ENCODE measurements at places on chromosomes 16 and 17.

GRCh38 chr17:28741358-28742349 is 2.2 kb upstream of the TRAF4 start:
- no peak for DNase-seq

GRCh38 chr16:68335175-68335574 is 24.4 kb downstream of the PRMT7 start:
- DNase-seq: no peak

- no peak for DNase-seq
These were observed 49.8 kb downstream of the IRX3 start for GRCh38 chr16:54236773-54237172.

DNA sequence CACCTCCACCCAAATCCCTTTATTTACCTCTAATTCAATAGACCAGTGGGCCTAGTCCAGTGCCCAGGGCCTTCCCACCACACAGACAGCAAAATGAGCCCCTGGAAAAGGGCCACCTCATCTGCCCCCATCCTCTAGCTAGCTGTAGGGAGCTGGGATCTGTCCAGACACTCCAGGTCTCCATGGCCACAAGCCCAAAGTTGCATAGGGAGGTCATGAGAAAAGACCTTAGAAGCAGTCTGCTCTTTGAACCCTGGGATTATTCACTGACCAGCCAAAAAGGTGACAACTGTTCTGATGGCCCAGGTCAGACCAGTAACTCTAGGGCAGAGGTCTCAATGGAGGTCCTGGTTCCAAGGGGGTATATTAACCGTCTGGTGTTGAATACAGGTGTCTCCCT is 2.0 kb downstream of the CUEDC1 start:
- no peak for DNase-seq

GRCh38 chr17:56641894-56642293 is 48.4 kb downstream of the NOG start:
- DNase-seq: no peak

DNA sequence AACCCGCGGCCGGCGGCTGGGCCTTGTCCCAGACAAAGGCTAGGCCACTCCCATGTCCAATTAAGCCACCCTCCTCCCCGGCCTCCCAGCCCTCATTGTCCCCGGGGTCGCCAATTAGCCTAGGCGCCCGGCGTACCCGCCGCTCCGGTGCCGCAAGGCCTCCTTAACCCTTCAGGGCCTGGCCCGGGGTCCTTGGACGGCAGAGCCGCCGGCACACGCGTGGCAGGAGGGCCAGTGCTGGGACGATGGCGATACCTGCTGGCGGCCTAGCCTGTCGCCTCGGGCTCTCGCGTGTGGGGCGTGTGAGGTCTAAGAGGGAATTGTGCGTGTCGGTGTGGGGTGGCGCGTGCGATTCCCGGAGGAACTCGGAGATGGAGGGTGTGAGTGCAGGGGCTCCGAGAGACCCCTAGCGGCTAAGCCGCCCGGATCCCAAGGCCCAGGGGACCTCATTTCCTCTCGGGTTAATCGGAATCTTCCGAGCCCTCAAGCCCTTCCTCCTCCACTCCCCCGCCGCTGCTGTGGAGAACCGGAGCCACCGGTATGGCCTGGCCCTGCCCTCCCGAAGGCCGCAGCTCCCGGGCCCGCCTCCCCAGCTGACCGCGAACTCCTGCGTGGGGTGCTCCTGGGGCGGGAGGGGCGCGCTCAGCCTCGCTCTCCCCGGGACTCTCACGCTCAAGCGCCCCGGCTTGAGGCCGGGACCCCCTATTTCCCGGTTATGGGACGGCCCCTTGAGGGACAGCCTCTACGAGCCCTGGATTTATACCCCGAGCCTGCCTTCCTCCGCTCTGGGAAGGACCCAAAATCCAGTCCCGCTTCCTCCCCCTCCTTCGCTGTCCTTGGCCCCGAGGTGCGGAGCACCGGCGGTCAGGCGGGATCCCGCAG is 11.9 kb downstream of the TBX2 start:
- no peak for DNase-seq

GRCh38 chr16:71600822-71601221 is 23.9 kb upstream of the TAT start:
- DNase-seq: no peak

DNA sequence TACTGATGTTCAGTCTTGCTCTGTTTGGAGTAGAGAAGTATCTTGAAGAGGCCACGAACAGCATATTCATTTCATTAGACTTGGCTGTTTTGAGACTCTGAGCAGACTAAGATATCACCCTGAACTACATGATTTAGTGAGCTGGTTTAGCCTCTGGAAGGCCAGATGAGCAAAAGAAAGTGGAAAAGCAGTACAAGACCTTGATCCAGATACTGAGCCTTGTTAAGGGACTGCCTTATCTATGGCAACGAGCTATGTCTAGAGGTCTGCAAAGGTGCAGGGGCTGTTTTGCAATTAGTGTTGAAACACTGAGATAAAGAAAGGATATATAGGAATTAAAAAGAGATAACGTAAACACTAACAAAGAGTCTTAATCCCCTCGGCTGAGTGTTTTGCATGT is 231.4 kb downstream of the IRX3 start:
- DNase-seq: no peak

GRCh38 chr17:61555127-61555566 is 35.9 kb downstream of the NACA2 start:
- no peak for DNase-seq

GRCh38 chr16:534135-534534 is 6.6 kb downstream of the CAPN15 start:
- DNase-seq: no peak

- DNase-seq: no peak
These were observed 11.5 kb downstream of the KCNG4 start for GRCh38 chr16:84228256-84228838.

- no peak for DNase-seq
These were observed 8.6 kb upstream of the ABCA9 start for GRCh38 chr17:69069226-69069750.

- DNase-seq: peak; percentile 52
These were observed at the start of gene MCRIP2 for GRCh38 chr16:641326-642188. Gene MCRIP2, plus strand, starts transcription at chr16:641828. Its CDS starts 164 bp downstream, at chr16:641992.

GRCh38 chr16:668519-669171 is 713 bp downstream of the RHOT2 start:
- no peak for DNase-seq

GRCh38 chr16:11410376-11411058 is 65.3 kb downstream of the RMI2 start:
- DNase-seq: no peak

- no peak for DNase-seq
These were observed 16.5 kb downstream of the SCNN1B start for GRCh38 chr16:23318639-23319038.

DNA sequence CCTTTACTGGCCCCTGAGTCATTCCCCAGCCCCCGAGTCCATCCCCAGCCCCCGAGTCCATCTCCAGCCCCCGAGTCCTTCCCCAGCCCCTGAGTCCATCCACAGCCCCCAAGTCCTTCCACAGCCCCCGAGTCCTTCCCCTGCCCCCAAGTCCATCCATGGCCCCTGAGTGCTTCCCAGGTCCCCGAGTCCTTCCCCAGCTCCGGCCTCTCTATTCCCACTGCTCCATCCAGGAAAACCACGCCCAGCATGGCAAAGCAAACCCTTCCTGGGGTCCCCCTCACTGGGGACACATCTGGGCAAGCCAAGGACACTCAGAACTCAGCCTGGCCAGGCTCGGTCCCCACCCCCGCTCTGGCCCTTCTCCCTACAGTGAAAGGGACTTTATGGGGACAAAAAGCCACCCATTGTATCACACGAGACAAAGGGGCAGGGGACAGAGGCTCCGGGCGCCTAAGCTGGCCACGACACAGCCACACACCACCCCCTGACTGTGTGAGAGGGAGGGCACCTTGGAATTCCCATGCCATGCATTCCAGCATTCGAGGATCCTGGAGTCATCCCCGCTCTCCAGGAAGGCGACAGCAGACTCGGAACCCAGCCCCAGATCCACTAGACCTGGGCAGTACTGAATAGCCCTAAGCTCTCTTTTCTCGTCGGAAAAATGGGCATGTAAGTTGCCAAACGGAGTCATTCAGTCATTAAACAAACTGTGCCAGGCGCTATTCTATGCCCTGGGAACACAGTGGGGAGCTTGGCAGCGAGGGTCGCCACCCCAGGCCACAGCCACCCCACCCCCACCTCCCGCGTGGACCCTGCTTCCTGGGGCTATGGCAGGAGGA is 14.0 kb downstream of the PLLP start:
- no peak for DNase-seq

DNA sequence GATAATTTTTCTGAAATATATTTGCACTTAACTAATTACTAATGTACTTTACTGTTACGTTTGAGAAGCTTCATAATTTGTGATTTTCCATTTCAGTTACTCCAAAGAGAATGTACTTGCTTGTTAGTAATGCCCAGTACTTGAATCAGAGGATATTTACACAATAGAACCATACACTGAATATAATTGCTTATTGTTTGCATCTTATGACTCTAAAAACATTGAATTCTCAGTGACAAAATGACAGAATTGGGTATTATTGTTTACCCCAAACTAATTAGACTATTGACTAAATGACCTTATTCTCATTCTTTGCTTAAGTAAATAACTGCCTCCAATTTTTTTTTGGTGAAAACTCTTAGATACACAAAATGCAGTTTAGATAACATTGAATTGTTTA is 8.9 kb downstream of the CCP110 start:
- DNase-seq: no peak
